NCI-H2081 (cell line): ENCODE measurements at places on chromosomes 1 and 21.

DNA sequence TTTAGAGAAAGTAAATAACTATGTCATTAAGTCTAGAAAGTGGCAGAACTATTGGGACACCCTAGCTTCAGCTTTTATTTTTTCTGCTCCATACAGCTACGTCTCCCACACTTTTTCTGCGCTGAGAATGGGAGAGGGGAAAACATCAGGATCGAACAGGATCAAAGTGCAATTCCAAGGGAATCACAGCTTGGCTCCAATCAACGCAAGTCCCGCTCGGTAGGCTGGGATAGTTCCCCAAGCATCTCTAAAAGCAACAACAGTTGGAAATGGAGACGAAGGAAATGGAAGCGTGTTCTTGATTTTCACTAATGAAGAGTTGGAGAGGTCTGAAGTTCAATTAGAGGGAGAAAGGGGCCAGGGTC is 536 bp downstream of the HMGCL start:
- DNase-seq = no peak

GRCh38 chr1:17653276-17653675 is 101.9 kb upstream of the ACTL8 start:
- no peak for DNase-seq

DNA sequence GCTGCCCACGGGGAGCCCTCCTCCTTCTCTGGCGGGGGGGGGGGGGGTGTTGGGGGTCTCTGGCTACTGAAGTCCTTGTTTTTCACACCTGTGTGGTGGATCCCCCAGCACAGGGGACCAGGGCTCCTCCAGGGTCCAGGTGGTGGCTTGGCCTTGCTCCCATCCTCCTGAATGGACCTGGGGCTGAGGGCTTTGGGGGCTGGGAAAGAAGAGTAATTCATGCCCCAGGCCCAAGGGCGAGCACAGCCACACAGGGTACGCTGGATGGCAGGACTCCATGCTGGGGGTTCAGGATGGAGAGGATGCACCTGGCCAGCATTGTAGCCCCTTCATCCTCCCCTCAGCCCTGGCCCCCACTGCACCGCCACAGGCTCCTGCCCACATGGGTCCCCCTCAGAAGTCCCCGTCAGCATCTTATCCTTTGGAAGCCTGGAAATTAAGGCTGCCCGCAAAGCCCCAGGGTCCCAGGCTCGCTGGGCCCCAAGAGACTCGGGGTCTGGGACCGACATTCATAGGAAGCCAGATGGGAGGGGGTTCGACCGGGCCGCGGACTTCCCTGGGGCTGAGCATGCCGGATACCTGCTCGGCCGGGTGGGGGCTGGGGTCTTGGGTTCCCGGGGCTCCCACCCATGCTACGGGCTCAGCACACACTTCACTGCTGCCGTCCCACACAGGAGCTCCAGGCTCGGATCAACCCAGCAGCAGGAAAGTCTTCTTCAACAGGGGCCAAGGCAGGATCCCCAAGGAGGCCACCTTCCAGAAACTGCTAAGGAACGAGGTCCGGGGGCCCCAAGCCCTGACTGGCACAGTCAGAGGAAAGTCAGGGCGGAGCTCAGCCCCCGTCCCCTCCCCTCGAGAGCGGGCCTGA is 49.0 kb upstream of the ACTRT2 start:
- DNase-seq = no peak

DNA sequence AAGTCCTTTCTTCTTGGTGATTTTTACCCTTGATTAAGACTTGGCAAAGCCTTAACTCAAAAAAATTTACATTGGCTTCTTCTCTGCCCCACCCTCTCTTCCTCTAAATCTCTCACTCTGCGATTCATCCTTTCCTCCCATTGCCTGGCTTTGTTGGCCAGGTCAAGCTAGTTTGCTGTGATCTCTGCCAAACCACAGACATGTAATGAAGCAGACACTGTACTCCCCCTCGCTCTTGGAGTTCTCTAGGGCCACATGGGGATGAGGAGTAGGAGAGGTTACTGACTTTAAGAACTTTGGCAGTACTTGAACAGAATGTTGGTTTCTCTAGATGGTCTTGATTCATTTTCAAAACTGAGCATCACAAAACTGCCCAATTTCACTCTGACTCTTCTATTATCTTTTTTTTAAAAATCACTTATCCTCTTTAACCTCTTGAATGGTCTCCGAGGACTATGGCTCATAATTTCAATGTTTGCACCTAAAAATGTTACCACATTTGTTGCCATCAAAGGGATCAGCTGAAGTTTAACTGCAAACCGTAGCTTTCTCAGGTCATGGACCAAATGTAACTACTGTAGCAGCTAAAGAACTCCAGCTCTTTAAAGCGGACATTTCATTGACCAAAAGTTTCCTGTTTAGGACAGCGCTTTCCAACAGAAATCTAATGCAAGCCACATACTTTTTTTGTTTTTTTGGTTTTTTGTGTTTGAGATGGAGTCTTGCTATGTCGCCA is 62.7 kb upstream of the IPO9 start:
- DNase-seq = no peak

- DNase-seq = no peak
Observed at GRCh38 chr1:211332830-211333229, 6.2 kb downstream of the TRAF5 start.

DNA sequence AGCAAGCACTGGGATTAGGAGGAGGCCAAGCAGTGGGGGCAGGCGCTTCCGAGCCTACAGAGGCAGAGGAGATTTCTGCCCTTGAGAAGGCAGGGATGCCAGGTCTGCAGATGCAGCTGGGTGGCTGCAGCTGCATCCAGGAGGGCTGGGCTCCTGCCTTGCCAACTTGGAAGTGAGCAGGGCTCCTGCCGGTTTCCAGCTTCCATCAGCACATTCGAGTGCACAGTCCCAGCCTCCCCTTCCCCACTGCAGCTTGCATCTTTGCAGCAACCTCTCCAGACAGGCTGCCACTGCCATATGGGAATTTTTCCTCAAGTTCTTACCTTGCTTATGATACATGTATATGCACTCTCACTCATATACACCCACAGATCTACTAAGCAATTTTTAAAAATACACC is 1234.3 kb upstream of the B3GALT2 start:
- no peak for DNase-seq

- no peak for DNase-seq
Observed at GRCh38 chr1:94257444-94257843, 20.1 kb upstream of the ARHGAP29 start.

DNA sequence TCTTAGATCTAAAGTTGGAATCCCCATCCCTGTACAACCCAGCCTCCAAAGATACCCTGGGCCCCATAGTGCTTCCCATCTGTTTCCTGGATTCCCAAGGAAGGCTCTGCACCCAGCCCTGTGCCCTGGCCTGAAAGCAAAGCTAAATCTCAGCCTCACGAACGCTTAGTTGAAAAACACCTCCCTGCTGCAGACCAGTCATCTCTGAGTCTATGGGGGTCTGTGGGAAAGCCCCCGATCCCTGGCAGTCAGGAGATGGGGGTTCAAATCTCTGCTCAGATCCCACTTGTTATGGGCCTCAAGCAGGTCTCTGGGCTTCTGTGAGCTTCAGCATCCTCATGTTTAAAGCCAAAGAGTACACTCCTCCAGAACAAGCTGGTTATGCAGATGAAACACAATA is 210.5 kb upstream of the GRIK3 start:
- no peak for DNase-seq

- no peak for DNase-seq
Observed at GRCh38 chr1:196608390-196609369, at the start of gene KCNT2. Gene KCNT2, minus strand, starts transcription at chr1:196608440. Its CDS starts 131 bp downstream, at chr1:196608309.

DNA sequence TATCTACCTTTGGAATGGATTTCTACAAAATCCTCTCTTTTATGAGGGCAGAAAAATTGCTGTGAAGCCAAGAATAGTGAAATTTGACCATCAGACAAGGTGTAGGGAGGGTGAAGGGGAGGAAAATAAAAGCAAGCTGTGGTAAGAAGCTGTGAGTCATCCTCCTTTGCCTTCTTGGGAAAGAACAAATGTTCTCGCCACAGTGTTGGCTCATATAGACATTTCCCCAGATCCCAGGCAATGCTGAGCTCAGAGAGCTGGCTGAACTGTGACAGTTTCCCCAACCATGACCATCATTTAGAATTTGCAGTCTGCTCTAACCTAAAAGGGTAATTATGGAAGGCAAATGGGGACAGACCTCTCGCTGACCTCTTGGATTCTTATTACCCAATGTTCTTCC is 235.4 kb downstream of the PBX1 start:
- no peak for DNase-seq

DNA sequence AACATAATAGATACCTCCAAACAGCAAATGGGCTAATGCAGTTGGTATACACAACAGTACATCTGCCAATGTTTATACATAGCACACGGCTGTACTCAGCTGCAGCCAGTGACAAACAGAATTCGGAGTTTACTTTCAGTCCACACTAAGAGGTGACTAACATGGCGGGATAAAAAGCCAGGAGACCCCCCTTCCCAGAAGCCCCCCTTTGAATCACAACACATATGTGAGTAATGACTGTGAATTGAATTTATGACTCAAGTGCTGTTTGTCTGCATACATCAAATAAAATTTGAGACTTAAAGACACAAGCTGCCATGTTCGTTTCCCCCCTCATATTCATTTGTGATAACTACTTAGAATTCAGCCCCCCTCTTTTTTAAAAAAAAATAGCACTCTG is 113.2 kb downstream of the RUNX1 start:
- DNase-seq = no peak

- DNase-seq = no peak
Observed at GRCh38 chr1:64936956-64937355, 29.4 kb downstream of the JAK1 start.

GRCh38 chr1:2936559-2937515 is 84.4 kb upstream of the ACTRT2 start:
- no peak for DNase-seq

DNA sequence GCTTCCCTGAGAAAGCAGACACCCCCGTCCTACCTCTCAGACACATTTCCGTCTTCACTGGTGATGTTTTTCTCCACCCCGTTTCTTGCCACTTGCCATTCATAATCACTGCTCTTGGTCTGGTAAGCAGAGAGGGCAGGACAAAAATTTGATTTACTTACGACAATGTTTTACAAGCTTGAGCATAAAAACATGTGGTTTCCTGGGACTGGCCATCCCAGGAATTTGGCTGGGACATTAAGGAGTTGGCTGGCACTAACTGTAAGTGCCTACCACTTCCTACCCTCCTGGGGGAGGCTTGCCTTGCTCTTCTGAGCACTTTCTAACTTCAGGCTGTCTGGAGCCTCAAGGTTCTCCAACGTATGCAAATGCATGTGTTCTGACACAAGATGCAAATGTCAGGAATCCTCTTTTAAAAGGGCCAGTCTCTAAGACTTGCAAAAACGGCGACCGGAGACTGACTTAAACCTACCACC is 24.2 kb downstream of the ZBTB18 start:
- no peak for DNase-seq

- peak; percentile 47 for DNase-seq
Observed at GRCh38 chr1:95371666-95372282, 137.8 kb downstream of the RWDD3 start.

- no peak for DNase-seq
Observed at GRCh38 chr1:203768256-203768655, 3.3 kb downstream of the LAX1 start.
